ENCODE measurements at places on chromosomes 5 and 9.

GRCh38 chr9:85268131-85268530 lies 473.6 kb downstream of the AGTPBP1 start:
- H3K27ac ChIP-seq: no peak overlapping the region
- peaks cover 11% of the 10 kb centered on the region for H3K4me1 ChIP-seq
- H3K4me3 ChIP-seq: no peak overlapping the region

DNA sequence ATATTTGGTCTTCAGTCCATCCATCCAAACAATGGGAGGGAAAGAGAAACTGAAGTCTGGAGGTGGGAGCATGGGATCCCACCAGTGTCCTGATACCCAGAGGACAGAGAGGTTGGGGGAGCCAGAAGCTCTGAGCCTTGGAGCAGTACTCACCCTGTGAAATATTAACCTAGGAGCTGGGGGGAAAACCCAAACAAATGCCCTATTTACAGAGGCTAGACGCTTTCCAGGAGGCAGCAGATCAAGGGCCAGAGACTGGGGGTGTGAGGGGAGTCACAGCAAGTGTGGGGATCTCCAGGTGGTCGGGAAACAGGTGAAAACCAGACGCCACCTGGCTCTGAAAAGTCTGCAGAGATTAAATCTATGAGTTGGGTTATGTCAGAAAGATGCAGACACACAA lies 6.2 kb downstream of the ZER1 start:
- no peak for DNase-seq
- no peak overlapping the region for H3K27ac ChIP-seq
- no peaks in the 10 kb centered on the region for H3K27me3 ChIP-seq
- H3K36me3 ChIP-seq: no peaks in the 10 kb centered on the region

DNA sequence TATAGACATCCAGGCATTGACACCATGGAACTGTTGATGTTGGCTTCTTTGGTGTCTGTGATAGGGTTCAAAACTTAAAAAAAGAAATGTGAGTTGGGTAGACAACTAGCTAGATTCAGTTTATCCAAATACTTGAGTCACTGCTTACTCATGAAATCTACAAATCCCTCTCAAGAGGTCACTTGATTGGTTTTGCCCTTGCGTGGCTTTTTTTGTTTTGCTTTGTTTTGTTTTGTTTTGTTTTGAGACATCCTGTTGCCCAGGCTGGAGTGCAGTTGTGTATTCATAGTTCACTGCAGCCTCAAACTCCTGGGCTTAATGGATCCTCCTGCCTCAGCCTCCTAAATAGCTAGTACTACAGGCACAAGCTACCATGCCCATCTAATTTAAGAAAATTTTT lies 10.5 kb upstream of the ENTREP1 start:
- H3K4me1 ChIP-seq: peaks cover 6% of the 10 kb centered on the region
- H3K27me3 ChIP-seq: no peaks in the 10 kb centered on the region
- H3K36me3 ChIP-seq: no peaks in the 10 kb centered on the region
- H3K4me3 ChIP-seq: no peak overlapping the region
- no peak overlapping the region for H3K27ac ChIP-seq

- H3K27ac ChIP-seq: no peak overlapping the region
- no peaks in the 10 kb centered on the region for H3K36me3 ChIP-seq
- DNase-seq: no peak
- H3K4me3 ChIP-seq: no peak overlapping the region
- H3K27me3 ChIP-seq: no peaks in the 10 kb centered on the region
- H3K4me1 ChIP-seq: no peaks in the 10 kb centered on the region
Observed at GRCh38 chr9:100689635-100690034, 111.8 kb downstream of the CAVIN4 start.

DNA sequence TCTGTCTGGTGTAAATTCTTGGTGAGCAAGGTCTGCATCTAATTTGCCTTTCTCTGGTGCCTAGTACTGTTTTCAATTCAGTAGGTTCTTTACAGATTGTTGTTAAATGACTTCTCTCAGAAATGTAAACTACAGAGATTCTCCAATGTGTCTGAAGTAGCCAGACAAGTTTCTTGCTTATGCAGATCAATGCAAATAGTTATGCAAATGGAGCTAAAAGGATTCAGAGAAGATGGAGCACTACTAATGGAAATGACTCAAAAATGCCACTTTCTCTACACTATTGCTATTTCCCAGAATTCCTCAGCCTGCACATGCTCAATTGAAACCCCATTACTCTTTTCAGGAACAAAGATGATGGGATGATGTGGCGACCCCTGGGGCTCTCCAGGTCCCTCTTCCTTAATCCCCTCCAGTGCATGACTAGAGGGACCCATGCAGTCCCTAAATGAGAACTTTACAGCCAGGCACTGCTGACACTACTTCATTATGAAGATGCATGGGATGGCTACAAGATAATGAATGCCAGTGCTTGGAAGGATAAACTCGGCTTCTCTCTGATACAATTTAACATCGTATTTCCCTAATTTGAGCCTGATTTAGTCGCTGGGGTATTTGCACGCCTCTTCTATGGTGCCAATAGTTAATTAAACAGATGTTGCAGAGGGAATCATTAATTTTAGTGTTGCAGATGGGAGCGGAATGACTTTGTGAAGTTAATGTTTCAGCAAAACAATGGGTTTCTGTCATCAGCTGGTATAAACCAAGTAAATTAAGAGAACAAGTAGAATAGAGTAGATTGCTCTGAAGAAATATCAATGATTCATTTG lies 753.2 kb downstream of the TLR4 start:
- no peak for DNase-seq
- no peaks in the 10 kb centered on the region for H3K27me3 ChIP-seq
- no peak overlapping the region for H3K4me3 ChIP-seq
- no peaks in the 10 kb centered on the region for H3K4me1 ChIP-seq
- H3K36me3 ChIP-seq: no peaks in the 10 kb centered on the region

DNA sequence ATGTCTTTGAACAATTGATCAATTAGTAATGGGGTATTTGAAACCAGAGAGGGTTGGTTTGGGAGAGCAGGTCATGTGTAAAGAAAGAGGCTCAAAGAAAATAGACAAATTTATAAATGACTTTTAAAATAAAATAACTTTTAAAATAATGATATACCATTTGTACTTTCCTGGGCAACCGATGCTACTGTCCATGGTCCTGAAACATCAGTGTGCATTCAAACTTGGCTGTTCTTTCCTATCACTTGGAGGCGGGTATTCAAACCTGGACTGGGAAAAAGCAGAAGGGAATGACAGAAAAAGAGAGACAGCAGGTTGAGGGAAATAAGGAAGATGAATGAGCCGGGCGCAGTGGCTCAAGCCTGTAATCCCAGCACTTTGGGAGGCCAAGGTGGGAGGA lies 1446.4 kb upstream of the WWC1 start:
- H3K4me3 ChIP-seq: no peak overlapping the region
- no peaks in the 10 kb centered on the region for H3K36me3 ChIP-seq
- no peak overlapping the region for H3K27ac ChIP-seq
- no peaks in the 10 kb centered on the region for H3K27me3 ChIP-seq
- H3K4me1 ChIP-seq: no peaks in the 10 kb centered on the region
